ENCODE measurements at places on chromosomes 13 and 19. TPM values are rescaled to one million over a fixed set of nuclear protein-coding genes. Genes with fewer than 3 reads are reported as not detected.

The STOML3 gene
- total RNA-seq, result not detected

The ZNF14 gene
- total RNA-seq, result 3.7 TPM

The DNASE2 gene
- 24.6 TPM for total RNA-seq

The ATP8B3 gene
- 3.3 TPM for total RNA-seq

The ADGRE3 gene
- total RNA-seq, result not detected

The SLC25A41 gene
- 0.07 TPM for total RNA-seq

The NPAS1 gene
- not detected for total RNA-seq

The ZNF175 gene
- total RNA-seq, result 3.5 TPM

The ASF1B gene
- total RNA-seq, result 21.5 TPM

The CLDN10 gene
- total RNA-seq, result 0.28 TPM

The SHISA7 gene
- not detected for total RNA-seq
